Right hindlimb (tissue), 1 donor: ENCODE measurements at places on chromosomes 3 and 15.

DNA sequence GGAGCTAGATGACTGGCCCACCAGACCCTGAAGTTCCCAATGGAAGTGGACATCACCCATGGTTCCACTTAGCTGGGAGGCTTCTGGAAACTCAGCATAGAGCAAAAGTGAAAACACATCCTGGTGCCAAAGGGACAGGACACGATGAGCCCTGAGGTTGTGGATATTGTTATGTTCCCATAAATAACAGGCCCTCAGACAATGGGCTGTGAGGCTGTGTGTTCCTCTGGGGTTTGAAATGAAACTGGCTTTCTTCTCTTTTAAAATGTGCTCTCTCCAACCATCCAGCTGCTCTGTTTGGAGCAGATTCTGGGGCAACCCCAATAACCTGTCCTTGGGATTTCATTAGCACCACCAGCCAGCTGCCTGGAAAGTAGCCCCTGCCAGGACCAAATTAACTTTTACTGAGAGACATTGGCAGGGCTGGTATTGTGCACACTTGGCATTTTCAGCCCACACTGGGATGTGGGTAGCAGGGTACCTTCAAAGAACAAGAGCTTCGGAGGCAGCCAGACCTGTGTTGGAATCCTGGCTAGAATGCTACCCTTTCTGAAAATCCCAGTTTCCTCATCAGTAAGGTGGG is 97.5 kb downstream of the DNAJB8 start:
- no peak for DNase-seq

- no peak for DNase-seq
These were observed 35.7 kb downstream of the RNF13 start for GRCh38 chr3:149848688-149849087.

DNA sequence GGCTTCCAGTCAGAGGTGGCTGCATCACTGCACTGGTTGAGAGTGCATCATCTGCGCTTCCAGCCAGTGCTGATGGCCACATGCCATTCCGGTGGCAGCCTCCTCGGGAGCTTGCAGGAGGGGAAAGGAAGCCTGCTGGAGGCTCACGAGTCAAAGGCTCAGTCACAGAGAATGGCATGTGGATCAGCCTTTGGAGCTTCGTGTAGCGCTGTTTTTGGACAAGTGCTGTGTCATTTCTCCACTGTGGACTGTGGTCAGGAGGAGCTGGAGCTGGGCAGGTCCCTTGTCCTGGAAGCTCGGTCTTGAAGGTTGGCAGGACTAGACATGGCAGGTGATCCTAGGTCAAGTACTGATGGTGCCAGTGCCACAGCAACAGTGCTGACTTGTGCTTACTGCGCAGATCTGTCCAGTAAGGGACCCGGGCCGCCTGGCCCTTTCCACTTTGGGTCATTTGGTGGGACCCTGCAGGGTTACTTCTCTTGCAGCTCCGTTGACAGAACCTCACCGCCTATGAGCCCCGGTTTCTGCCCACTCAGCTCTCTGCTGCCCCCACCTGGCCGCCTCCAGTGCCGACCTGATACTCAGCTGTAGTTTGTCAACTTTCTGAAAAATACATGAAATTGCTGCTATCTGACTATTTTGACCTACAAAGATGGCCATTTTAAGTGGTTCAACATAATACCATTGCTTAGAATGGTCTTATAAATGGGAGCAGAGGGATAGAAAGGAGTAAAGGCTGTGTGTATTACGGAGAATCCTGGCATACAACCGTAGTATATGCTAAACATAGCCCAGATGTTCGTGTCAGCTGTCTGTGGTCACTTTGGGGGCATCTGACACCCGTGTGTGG is 27.6 kb upstream of the TRPM1 start:
- peak; percentile 69 for DNase-seq

DNA sequence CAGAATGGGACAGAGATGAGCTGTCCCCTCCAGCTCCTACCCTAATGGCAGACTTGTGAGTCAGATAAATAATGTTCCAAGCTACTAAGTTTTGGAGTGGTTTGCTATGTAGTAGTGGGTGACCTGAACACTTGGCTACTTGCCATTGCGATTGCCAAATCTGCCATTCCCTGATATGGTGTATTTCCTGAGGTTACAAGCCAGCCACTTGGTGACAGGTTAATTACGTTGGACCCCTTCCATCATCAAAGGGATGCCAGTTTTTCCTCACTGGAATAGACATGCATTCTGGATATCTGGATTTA is 33.6 kb downstream of the MORF4L1 start:
- no peak for DNase-seq

- no peak for DNase-seq
These were observed 50.4 kb upstream of the GYG1 start for GRCh38 chr3:148940983-148941382.

DNA sequence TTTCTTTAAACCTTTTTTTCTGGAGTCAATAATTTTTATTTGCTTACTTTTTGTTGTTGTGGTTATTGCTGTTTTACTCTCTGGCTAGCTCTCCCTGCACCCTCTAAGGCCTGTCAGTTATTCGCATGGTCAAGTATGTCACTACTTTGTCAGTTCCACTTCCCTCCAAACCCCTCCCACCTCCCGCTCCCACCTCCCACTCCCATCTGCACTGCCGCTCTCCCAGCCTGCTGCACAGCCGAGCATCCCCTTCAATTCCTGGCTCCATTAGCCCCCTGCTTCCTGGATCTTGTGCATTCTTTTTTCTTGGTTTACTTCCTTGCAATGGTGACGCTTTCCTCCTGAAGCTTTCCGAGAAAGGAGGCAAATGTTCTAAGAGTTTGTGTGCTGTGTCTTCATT is 218.0 kb downstream of the XXYLT1 start:
- no peak for DNase-seq

DNA sequence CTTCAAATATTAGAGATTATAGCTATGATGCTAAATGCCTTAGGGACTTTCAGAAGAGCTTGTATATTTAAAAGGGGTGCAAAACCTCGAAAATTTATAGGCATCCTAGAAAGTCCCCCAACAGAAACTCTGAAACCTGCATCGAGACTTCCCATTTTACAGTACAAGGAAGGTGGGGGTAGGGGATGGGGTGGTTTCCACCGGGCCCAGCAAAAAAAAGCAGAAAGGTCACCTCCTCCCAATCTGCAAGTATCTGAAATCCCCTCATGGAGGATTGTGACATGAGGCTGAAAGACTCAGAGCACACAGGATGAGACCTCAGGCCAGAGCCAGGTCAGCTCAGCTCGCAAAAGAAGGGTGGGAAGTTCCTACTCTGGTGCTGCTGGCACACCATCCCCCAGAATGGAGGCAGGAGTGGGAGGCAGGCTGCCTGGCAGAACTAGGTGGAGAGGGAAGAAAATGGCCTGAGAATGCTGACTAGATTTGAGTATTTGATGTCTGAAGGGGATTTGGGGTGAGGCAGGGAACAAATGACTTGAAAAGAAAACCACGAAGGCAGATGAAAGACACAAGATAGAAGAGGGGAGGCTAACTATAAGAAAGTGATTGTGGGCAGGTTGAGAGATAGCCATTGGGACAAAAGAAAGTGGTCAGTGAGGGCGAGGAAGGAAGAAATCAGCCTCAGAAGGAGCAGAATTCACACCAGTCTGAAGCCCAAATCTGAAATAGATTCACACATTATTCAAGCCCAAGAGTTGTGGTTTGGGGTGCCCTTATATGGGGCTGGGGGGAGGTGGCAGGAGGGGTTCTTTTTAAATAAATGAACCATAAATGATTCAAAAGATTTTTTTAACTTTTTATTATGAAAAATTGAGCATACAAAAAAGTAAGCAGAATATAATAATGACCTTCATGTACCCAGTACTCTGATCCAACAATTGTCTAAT is 22.5 kb upstream of the TSC22D2 start:
- DNase-seq, result no peak

GRCh38 chr3:111944372-111944771 is 34.5 kb upstream of the ABHD10 start:
- DNase-seq, result no peak

DNA sequence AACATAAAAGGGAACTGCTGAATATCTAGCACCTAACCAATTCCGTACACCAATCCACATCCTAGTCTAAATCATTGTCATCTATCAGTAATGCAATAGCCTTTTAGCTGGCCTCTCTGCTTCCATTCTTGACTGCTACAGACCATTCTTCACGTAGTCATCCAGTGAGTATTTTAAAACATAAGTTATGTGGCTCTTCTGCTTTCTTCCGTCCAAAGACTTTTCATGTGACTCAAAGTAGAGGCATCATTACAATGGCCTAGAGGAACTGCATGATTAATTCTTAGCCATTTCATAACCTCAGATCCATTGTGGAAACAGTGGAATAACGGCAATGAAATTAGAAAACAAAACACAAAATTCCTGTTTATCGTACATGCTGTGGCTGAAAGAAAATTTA is 88.9 kb upstream of the CBLB start:
- DNase-seq, result no peak

GRCh38 chr15:67790610-67791319 is 34.5 kb upstream of the SKOR1 start:
- no peak for DNase-seq

DNA sequence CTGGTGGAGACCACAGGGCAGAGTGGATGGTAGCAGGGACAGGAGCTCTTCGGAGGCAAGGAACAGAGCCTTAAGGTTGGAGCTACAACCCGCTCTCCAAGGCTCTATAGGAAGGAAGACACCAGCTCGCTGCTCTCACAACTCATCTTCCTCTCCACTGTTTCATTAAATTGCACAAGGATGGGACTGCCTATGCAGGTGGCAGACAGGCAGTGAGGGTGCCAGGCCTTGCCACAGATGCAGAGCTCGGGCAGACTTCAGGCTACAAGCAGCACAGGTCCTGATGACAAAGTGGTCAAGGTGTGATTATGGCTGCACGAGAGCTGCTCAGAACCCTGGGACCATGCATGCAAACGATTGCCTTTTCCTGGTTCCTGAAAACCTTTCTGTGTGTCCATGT is 144.6 kb downstream of the FOXP1 start:
- no peak for DNase-seq

GRCh38 chr15:29535952-29536351 is 266.3 kb upstream of the NSMCE3 start:
- DNase-seq, result no peak

- DNase-seq, result no peak
These were observed 8.1 kb downstream of the SEC13 start for GRCh38 chr3:10312861-10313260.

DNA sequence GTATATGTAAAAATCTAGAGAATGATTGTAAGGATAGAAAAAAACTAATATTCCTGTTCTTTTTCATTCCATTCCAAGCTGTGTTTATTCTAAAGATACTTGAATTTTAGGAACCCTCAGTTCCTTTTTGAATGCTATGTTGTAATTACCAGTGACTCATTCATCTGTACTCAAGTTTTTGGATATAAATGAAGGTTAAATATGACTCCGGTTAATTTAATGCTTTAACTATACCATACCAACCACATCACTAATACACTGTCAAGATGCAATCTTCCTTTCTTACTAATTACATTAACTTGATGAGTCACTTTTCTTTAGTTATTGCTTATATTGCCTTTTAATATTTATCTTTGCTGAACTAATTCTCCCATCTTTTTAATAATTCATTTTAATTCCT is 68.8 kb upstream of the ZNF148 start:
- no peak for DNase-seq

GRCh38 chr3:123664753-123665152 is 79.9 kb upstream of the HACD2 start:
- DNase-seq, result no peak

DNA sequence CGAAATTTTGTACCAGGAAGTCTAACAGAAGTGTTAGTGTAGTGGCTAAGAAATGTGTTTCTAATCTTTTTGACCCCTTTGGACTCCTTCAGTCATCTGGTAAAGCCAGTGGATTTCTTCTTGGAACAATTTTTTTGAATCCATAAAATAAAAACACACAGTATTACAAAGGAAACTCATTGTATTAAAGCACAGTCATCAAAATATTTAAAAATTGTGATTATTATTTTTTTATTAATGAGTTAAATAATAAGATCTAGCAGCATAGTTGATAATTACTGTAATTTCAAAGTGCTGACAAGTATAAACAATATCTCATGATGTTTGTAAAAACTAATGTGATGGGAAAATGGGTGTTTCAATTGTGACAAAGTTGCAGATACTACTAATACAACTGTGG is 72.2 kb upstream of the LRRC3B start:
- DNase-seq, result no peak

DNA sequence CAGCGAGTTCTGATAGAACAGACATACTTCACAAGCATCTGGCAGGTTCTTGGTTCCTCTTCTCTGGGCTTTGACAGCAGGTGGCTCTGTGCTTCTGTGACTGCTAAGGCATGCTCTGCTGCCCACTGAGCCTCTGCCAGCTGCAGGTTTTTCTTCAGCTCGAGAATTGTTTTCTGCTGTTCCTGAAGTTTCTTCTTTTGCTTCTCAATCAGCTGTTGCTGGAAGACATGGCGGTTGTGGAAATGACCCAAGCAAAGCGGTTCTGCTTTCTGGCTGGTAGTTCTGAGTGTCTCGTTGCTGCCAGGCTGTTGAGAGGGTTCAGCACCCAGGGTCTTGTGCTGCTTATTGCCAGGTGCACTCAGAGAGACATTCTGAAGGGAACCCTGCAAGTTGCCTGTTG is 50.8 kb downstream of the CCDC191 start:
- DNase-seq, result no peak

GRCh38 chr3:48417529-48418108 is 12.3 kb downstream of the PLXNB1 start:
- DNase-seq, result no peak

DNA sequence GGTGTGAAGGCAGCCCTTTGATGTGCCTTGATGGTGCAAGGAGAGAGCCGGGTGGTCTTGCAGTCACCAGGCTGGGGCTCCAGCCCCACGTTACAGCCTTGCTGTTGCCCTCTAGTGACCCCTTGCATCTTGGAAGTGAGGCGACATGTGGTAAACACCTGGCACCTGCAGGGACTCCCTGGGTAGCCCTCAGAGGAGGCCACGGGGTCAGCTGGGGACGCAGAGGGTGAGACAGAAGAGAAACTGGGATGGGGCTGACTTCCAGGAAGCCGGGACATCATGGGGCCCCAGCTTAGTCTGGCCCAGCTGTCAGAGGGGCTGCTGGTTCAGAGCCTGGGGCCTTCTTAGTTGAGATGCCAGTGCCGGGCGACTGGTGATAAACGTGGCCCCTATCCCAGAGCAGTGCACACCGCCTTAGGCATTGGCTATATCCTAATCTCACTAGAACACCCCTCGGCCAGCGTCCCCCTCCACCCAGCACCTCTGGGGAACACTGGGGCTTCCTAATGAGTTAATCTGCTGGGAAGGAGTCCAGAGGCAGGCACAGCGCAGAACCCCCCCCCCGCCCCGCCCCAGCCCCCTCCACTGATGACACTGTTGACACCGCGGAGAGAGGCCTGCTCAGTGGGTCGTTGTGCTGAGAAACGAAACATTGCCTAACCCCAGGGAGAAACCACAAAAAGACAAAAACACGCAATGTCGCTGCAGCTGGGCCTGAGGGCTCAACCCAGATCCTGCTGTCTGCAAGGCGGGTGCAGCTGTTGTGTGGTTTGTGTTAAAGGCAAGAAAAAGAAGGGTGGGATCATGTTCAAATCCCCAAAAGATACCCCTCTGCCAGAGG is 60.5 kb upstream of the KLF13 start:
- peak; percentile 51 for DNase-seq
